Muscle of arm (tissue), 14 donors: ENCODE measurements at places on chromosomes 1 and 21. TPM values are rescaled to one million over a fixed set of nuclear protein-coding genes. Genes with fewer than 3 reads are reported as not detected.
A peak's percentile ranks its signal among the peaks of the same experiment; 100 is the strongest.

Gene GPR157
- polyA plus RNA-seq: 3.0 TPM

DNA sequence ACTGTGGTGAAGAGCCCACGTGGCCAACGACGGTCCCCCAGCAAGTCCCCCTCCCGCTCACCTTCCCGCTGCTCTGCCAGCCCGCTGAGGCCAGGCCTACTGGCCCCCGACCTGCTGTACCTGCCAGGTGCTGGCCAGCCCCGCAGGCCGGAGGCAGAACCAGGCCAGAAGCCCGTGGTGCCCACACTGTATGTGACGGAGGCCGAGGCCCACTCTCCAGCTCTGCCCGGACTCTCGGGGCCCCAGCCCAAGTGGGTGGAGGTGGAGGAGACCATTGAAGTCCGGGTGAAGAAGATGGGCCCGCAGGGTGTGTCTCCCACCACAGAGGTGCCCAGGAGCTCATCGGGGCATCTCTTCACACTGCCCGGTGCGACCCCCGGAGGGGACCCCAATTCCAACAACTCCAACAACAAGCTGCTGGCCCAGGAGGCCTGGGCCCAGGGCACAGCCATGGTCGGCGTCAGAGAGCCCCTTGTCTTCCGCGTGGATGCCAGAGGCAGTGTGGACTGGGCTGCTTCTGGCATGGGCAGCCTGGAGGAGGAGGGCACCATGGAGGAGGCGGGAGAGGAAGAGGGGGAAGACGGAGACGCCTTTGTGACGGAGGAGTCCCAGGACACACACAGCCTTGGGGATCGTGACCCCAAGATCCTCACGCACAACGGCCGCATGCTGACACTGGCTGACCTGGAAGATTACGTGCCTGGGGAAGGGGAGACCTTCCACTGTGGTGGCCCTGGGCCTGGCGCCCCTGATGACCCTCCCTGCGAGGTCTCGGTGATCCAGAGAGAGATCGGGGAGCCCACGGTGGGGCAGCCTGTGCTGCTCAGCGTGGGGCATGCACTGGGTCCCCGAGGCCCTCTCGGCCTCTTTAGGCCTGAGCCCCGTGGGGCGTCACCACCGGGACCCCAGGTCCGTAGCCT, 46.8 kb downstream of the TRIM11 start:
- DNase-seq: no peak

GRCh38 chr21:43308101-43308814, 118.7 kb downstream of the SIK1 start:
- no peak for DNase-seq

DNA sequence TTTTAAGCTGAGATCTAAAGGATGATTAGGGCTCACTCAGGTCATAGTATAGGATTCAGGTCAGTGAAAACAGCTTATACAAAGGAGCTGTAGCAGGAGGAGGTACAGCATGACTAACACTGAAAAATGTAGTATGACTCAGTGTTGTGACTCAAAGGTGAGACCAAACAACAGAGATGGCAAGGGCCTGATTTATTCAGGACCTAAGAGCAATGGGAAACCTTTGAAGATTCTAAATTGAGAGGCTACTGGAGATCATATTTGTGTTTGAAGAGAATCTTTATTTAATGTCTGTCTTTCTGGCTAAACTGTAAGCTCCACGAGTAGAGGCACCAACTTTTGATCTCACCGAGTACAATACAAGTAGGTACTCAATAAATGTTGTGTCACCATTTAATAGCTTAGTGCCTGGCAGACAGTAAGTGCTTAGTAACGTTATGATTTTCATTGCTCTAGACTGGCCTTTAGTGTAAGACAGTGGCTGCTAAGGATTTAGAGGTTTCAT, 43.5 kb downstream of the PRKAA2 start:
- DNase-seq: no peak

- DNase-seq: no peak
Measured at GRCh38 chr1:111857194-111857651, 101.5 kb downstream of the DDX20 start.

Gene SLAMF1
- not detected for polyA plus RNA-seq

Gene HSF2BP
- polyA plus RNA-seq: 0.70 TPM

DNA sequence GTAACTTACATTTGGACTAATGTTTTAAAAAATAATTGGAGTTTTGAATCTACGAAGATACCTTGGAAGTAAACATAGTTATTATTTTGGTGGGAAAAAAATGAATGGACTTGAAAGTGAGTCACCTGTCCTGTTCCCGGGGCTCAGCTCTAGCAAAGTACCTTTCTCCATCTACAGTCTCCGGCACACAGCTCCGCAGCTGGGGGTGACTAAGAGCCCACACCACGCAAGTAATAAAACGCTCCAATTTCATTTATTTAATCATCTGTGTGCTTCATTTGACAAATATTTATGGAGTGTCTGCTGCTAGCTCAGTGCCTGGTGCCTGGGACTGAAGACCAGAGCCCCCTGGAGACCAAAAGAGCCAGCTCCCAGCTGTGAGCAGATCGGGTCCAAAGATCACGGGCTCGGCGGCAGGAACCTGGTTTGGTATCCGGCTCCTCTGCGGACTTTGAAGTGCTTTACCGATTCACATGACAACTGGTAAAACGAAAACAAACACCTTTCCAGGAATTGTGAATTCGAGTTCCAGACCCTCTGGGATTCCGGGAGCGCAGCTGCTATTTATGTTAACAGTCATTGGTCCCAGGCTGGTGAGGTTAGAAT, 1.7 kb upstream of the RIPK4 start:
- DNase-seq: peak; percentile 28

DNA sequence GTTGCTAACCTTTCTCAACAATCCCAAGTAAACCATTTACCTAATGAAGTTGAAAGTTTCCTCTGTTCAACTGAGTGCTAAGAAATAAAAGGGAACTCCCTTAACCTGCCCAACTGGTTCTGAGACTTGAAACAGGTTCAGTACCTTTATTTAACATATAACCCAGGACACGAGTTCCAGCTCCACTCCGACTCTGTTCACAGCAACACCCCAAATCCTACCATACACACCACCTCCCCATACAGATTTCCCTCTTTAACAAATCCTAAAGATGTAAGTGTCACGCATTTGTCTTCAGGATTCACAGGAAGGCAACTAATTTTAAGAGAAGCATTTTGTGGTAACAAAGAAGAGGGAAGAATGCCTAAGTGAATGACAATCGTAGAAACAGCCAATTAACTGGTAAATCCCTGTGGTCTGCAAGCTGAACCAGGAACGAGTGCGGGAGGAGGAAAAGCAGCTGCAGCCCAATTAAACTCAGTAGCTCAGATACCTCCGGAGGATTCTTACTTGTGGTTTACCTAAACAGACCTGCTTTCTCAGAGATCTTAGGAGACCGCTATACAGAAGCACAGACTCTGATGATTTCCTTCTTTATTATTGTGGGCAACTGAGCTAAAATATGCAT, 134.5 kb upstream of the MAGI3 start:
- no peak for DNase-seq

GRCh38 chr1:209123601-209124000, 459.9 kb upstream of the CAMK1G start:
- no peak for DNase-seq

DNA sequence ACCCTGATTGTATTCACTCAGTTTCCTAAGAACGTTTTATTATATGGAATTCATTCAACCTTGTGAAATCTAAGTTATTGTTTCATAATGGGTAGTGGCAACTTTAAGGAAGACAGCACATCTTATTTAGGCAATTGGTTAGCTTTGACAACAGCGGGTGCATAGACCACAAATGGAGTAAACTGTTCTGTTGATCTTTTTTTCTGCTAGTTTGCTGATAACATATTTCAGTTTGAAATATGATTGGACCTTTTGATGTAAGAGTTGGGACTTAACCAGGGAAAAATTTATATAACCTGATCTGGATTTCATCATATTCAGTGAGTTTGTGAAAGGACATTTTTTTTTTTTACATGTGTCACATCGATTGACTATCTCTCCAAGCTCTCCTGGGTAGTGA, 151.7 kb downstream of the HLX start:
- no peak for DNase-seq

Gene HSPA6
- polyA plus RNA-seq: 0.38 TPM

DNA sequence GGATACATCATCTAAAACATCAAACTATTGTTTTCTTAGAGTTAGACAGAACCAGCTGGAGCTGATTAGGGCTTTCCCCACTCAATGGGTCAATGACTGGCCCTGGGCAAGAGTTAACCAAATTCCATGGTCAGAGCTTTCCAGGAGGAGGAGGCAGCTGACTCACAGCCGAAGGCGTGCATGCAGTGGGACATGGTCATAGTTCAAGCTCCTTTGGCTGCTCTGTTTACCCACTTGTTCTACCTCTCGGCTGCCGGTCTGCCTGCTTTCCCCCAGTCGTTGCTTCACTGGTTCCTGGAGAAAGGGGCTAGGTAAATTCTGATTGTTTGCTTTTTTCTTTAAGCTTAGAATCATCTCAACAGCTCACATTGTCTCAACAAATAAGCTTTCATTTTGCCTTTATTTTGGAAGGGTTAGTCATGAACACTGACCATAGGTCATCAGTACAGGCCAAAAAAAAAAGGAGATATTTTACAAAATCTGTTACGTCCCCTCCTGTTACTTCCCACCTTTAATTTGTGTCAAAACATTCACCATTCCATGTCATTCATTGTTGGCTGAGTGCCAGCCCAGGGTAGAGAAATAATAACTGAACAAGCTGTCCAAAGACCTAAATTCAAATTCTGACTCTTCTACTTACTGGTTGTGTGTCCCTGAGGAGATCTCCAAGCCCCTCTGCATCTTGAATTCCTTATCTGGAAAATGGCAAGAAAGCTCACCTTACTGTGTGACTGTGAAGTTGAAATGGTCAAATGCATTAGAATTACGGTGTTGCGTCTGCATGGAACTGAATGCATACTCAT, 12.0 kb downstream of the MAB21L3 start:
- no peak for DNase-seq

Gene ADCY10
- polyA plus RNA-seq: 0.08 TPM

GRCh38 chr1:70818401-70818800, 229.2 kb downstream of the PTGER3 start:
- DNase-seq: no peak

- DNase-seq: no peak
Measured at GRCh38 chr21:32728456-32728839, 635 bp upstream of the SYNJ1 start.

Gene SSR2
- polyA plus RNA-seq: 216 TPM

DNA sequence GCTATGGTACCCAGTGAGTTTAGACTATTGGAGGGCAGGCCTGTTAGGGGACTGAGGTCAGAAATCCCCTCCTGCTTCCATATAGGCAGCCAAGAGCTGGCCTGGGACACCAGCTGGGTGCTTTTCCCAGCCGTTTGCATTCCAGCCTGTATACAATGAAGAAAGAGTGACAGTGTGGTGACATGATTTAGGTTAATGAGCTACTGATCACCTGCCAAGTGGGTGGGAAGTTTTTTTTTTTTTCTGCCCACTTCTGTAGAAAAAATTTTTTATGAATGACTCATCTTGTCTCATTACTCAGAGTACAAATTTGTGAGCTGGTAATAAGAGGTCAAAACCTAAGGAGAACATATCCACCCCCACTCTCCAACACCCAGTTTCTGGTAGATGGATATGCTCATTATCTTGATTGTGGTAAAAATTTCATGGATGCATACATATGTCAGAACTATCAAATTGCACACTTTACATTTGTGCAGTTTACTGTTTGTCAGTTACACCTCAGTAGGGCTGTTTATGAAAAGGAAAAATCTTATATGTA, 16.4 kb upstream of the CGN start:
- DNase-seq: no peak

DNA sequence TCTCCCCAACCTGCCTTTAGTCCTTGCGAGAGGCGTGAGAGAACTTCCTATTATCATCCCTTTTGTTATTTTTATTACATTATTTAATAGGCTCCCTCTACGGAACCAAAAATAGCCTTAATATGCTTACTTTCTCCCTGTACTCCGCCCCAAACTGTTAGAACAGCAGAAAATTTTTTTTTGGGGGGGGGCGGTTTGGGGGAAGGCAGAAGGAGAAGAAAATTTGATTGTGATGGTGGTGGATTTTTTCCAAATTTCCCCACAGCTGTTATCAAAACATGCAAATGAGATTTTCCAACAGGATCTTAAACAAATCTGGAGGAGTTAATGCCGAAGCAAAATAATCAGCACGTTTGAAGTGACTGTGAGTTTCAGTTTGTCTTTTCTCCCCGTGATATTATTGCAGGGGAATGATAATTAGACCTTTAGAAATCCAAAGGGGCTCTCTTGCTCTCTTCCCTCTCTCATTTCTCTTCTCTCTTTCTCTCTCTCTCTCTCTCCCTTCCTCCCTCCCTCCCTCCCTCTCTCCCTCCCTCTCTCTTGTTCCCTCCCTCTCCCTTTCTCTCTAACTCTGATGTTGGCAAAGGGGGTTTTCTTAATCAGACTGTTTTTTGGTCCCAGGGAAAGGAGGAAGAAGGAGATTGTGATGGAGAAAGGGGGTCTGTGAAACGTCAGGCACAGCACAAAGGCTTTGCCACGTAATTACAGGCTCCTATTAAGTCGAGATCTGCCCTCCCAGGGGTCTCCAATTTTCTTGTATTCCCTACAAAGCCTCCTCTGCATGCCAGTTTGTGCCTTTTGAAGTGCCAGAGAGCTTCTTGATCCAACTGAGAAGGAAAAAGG, 1.1 kb upstream of the PRRX1 start:
- peak; percentile 76 for DNase-seq

Gene NCAM2
- 5.1 TPM for polyA plus RNA-seq

Gene EDN2
- polyA plus RNA-seq: not detected

- DNase-seq: no peak
Measured at GRCh38 chr21:19810779-19811178, 1187.4 kb upstream of the NCAM2 start.
